ENCODE measurements at places on chromosomes 11 and 22.

- no peak for DNase-seq
These were observed 368.4 kb downstream of the BUD13 start for GRCh38 chr11:116404462-116404798.

DNA sequence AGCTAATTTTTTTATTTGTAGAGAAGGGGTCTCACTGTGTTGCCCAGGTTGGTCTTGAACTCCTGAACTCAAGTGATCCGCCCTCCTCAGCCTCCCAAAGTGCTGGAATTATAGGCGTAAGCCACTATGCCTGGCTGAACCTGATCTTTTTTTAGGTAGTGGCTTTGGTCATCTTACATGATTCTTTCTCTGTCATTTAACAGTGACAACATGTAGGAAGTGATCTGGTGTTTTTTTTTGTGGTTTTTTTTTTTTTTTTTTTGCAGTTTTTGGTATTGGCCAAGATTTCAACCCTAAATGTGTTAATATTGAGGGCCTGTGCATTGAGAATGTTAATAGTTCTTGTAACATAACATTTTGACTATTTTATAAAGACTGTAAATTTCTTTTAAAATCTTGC, 8.0 kb upstream of the FERMT3 start:
- no peak for DNase-seq

DNA sequence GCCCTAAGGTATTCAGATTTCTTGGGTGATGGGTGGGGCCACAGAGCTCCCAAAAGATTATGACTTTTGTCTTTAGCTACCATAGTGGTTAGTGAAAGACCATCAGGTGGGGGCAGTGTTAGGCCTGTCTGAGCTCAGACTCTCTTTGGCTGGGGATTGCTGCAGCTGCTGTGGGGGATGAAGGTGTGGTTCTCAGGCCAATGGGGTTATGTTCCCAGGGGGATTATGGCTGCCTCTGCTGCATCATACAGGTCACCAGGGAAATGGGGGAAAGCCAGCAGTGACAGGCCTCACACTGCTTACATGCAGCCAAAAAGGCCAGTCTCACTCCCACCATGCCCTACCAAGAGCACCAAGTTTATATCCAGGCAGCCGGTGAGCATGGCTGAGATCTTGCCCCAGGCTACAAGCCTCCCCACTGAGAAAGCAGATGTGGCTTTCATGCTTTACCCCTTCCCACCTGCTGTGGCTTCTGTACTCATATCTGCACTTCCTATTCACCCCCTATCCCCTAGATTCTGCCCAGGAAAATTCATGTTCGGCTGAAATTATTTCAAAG, 24.8 kb downstream of the CNTF start:
- DNase-seq, result no peak

- DNase-seq, result no peak
These were observed at the start of gene RAB3IL1 for GRCh38 chr11:61917334-61918109. Gene RAB3IL1 (minus strand): TSS chr11:61917566. CDS start chr11:61917367, 199 bp downstream.

DNA sequence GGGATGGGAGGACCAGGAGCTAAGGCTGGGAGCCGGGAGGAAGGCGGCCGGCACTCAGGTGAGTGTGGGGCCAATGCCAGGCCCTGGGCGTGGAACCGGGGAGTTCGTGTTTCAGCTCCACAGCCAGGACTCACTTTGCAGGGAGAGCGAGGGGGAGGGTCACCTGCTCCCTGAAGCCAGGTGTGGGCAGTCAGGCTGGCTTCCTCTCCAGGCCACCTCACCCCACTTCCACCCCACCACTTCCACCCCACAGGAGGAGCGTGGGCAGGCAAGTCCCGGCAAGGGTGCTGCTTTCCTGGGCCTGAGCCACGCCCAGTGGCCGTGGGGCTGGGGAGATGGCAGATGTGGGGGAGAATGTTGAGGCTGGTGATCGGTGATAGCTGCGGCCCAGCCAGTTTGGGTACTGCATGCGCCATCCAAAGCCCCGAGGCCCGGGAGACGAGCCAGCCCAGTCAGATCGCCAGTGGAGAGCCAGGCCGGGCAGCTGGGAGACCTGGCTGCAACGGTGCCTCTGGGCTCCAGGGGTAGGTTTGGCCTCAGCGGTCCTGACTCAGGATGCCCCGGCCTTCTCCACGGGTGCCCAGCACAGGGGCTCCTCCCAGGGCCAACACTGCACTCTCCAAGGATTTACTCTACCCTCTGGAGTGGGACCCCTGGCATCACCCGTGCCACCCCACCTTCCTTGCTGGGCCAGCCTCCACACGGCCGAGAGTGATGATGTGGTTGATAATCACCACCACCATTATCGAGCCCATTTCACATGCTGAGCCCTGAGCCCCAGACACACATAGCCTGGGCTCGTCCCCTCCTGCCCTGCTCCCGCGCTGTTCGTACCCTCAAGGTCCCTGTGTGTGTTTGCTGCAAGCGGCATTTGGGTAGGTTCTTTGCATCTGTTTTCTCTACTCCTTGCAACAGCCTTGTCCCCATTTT, 93.8 kb downstream of the WNT7B start:
- no peak for DNase-seq

GRCh38 chr11:19450282-19450681, 209.5 kb upstream of the E2F8 start:
- DNase-seq, result no peak

DNA sequence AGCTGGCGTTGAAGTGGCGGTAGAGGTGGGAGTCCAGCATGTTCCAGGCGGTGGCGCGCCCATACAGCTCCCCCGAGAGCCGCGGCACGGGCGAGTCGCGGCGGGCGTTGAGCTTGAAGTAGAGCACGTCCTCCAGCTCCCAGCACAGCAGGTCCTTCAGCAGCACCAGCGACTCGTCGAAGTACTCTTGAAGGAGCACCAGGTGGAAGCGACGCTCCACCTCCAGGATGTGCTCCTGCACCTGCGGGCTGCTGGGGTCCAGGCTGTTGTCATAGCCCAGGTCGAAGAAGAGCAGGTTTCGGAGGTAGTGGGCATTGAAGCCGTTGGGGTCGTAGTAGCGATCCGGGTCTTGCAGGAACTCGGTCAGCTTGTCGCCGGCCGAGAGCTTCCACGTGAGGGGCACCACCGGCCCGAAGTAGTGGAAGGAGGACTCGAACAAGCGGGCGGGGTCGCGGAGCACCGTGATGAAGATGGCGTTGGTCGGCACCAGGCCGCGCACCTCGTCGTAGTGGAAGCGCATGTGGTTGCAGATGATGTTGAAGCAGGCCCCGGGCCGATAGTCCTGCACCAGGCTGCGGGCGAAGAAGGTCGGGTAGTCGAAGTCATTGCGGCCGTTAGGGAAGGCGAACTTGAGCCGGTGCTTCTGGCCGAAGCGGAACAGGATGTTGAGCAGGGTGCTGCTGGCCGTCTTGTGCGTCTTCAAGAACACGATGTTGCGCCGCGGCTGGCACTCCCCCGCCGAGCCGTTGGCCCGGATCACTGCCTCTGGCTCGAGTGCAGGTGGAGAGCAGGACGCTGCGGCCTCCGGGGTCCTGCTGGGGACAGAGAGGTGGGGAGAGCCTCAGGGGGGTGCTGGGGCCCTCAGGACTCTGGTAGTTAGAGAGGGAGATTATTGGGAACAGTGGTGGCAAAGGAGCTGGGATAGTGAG, 9.0 kb upstream of the SEC14L6 start:
- DNase-seq, result no peak

- DNase-seq, result no peak
These were observed 218.0 kb downstream of the ST3GAL4 start for GRCh38 chr11:126573325-126573978.

DNA sequence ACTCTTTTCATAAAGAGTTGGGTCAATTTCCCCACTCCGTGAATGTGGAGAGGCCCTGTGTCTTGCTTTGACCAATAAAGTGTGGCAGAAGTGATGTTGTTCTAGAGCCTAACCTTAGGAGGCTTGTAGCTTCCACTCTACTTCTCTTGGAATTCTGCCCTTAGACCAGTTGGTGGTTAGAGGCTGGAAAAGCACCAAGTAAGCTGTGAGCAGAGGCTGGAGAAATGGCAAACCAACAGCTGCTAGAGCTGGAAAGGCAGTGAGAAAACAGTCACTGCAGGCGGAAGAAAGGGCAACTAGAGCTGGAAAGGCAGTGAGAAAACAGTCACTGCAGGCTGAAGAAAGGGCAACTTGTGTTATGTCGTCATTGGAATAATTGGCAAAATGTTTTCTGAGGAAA, 29.8 kb upstream of the MSANTD2 start:
- no peak for DNase-seq

DNA sequence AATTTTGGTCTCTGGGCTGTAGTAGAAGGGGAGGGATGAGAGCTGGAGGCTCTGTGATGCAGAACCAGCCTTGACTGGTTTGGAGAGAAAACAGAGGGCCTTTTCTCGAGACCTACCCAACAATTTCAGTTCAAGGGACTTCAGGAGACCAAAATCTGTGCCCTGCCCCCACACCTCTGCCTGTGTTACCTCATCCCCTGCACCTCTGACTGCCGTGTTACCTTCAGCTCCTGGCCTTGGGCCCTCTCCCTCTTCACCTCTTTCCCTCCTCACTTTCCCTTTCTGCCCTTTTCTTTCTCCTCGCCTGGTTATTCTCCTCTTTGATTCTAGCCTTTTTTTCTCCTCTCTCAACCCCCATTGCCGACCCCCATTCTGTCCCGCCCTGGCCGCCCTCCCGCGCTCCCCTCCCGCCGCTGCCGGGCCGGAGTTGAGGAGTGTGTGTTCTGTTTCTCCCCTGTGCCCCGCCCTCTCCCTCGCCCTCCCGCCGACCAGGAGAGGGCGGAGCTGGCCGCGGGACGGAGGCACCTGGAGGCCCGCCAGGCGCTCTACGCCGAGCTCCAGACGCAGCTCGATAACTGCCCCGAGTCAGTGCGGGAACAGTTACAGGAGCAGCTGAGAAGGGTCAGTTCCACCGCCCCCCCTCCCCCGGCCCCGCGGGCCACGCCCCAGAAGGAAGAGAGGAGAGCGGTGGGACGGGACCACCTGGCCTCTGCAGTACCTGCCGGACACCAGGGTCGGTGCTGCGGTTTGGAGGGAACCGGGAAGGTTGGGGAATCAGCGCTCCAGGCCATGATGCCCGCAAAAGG, 27.2 kb downstream of the PHLDB1 start:
- DNase-seq, result no peak

GRCh38 chr11:111631666-111632039, 29.4 kb downstream of the SIK2 start:
- DNase-seq, result no peak

- DNase-seq, result no peak
These were observed 18.9 kb downstream of the EPS8L2 start for GRCh38 chr11:724778-725386.

DNA sequence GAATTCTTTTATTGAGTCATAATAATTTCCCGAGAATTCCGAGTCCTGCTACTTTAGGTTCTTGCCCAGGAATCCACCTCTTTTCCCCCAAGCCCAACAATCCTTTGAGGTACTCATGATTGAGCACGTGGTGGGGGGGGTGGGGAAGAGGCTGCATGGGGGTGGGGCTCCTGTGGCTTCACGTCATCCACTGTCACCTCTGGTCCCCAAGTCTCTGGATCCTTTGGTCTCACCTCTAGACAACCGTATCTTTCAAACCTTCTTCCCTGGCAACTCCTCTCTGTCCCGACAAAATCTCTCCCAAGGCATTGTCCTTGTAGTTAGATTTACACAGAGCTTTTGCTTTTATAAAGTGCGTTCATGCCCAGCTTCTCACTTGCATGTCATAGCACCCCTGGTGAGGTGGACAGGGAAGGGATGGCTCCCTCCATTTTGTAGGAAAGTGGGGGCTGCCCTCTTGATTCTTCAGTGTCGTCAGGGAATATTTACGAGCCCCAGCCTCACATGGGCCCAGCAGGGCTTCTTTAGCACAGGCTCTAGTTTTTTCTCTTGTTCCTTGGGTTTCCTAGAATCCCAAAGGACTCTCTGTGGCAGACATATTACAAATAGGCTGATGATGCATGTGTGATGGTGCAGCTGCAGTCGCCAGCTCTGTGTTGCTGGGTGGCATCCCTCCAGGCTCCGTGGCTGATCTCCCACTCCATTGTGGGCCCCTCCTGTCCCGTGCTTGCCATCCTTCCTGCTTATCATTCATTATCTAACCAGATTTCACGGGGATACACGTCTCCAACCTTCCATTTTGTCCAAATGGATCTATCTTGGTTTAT, 8.4 kb downstream of the UCP3 start:
- DNase-seq, result no peak

- DNase-seq, result no peak
These were observed 195.1 kb downstream of the TBC1D22A start for GRCh38 chr22:46957521-46957920.

GRCh38 chr11:97607291-97608000, 1217.6 kb downstream of the JRKL start:
- no peak for DNase-seq

DNA sequence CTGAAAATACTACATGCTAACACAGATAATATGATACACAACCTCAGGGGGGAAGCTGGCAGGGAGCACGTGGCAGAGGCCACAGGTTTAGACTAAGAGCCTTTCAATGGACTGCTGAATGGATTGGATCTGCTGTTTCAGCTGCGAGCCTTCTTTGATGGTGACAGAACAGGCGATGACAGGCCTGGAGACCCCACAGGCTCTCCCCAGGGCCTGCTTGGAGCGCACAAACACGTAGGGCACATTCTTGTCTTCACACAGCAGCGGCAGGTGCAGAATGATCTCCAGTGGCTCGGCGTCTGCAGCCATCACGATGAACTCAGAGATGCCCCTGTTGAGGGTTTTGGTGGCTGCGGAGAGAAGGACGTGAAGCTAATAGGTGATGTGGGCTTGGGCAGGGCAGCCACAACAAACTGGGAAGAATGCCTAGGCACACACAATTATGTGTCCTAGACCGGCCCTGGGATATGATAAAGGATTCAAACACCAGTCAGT, 13.8 kb downstream of the SNU13 start:
- no peak for DNase-seq

GRCh38 chr22:20604776-20605221, 97.4 kb downstream of the MED15 start:
- DNase-seq, result no peak

DNA sequence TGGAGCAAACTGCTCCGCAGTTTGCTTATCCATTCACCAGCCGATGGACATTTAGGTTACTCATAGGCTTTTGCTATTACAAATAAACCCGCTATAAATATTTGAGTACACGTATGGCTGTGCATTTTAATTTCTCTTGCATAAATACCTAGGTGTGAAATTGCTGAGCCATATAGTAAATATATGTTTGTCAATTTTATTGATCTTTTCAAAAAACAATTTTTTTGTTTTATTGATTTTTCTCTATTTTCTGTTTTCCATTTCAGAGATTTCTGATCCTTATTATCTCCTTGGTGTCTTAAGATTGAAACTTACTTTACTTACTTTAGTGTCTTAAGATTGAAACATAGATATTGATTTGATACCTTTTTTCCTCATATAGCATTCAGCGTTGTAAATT, 4.5 kb downstream of the ZNF74 start:
- no peak for DNase-seq

- no peak for DNase-seq
These were observed 5.3 kb downstream of the YAP1 start for GRCh38 chr11:102115557-102115956.
